ENCODE measurements at places on chromosomes 4 and X.
A peak's percentile ranks its signal among the peaks of the same experiment; 100 is the strongest.

DNA sequence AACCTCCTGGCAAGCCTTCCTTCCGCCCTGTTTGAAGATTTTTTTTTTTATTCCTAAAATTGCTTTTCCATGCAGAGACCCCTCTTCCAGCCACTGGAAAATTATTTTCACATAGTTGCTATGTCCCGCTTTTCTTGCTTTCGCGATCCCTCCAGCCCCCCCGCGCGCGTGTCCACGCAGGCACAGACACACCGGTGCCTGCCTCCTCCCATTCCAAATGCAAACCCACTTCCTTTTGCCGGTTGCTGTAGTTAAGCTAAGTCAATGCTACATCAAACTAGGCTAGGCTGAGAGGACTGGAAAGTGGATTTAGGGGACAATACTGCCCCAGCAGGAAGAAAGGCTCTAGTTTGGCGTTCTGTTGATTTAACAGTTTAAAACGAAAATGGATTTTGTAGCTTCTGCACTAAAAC is 111.0 kb downstream of the DHX15 start:
- no peak for DNase-seq

DNA sequence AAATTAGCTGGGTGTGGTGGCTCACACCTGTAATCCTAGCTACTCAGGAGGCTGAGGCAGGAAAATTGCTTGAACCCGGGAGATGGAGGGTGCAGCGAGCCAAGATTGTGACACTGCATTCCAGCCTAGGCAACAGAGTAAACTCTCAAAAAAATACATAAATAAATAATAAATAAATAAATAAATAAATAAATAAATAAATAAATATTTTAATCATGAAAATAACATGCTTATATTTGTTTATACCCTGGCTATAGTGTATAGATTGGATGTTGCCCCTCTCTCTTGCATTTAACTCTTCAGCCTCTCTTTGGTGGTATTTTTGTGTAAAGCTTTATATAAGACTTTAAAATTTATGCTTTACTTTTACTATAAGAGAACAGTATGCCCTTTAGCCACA is 51.8 kb downstream of the KCNIP4 start:
- DNase-seq, result no peak

DNA sequence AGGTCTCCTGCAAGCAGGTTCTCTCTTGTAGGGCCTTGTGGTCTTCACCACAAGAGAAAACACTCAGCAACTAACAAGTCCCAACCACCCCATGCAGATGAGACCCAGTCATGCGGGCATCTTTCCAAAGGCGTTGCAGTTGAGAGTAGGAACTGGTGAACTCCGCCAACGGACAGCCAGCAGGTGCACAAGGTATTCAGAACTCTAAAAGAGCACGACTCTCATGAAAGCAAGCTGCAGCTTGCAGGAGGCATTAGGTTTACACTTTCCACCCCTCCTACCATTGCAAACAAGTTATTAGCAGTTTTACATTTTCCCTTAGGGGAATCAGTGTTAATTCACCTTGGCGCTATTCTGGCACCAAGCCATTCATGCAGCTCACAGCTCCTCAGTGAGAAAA is 173.4 kb upstream of the KIT start:
- DNase-seq, result no peak

- no peak for DNase-seq
Observed at GRCh38 chrX:100710816-100711215, 21.1 kb downstream of the SYTL4 start.

- no peak for DNase-seq
Observed at GRCh38 chr4:122152711-122153226, 638 bp downstream of the BLTP1 start.

GRCh38 chr4:76822303-76822702 is 75.6 kb downstream of the SOWAHB start:
- DNase-seq, result no peak

GRCh38 chr4:6387946-6388345 is 84.5 kb downstream of the PPP2R2C start:
- DNase-seq, result no peak

DNA sequence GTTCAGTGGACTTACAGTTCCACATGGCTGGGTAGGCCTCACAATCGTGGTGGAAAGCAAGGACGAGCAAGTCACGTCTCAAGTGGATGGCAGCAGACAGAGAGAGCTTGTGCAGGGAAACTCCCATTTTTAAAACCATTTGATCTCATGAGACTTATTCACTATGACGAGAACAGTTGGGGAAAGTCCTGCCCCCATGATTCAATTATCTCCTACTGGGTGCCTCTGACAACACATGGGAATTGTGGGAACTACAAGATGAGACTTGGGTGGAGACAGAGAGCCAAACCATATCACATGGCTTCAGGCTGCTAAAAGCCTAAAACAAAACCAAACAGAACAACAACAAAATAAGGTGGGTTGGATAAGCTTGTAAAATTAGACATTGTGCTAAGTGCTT is 194.4 kb upstream of the CPEB2 start:
- no peak for DNase-seq

DNA sequence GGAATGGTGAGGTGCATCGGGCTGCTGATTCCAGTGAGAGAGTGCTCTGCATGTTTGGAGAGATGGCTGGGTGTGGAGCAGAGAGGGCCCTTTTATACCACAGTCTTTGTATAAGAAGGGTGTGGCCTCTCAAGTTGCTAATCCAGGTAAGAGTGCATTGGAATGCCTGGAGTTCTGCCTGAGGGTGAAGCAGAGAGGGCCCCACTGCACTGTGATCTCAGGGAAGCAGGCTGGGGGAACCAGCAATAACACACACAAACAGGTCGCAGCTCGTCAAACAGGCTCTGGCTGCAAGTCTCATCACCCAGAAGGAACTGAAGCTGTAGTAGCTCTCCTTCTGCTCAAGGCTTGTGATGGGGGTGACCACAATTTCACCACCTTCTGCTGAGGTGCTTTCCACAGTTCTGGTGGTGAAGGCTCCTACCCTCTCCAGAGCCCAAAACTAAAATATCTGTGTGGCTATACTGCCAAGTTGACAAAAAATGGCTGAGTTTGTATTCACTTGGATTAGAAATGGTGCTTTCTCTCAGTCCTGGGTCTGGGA is 687.4 kb upstream of the HS3ST1 start:
- DNase-seq, result no peak

DNA sequence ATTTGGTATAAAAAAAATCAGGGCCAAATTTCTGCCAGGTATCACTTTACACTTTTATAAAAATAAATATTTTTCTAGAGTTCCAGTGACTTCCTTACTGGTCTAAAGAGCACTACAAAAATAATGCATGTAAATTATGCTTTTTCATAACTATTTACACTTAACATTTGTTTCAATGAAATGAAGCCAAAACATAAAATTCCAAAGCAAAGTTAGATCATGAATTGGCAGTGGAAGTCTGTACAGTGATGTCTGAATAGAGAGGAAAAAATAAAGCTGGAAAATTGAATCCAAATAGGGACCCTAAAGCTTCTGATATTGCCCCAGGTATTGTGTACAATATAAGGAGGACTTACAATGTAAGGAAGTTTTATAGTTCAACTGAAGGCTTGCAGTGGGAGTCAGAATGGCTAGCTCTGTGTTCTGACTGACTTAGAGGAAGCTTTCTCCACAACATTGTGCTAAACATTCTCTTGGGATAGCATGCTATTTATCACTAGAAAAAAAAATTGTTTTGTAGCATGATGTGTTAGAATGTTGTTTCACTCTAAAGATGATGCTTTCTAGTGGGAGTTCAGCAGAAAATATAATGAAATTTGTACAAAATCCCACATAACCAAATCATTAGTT is 288.2 kb upstream of the UGT8 start:
- DNase-seq, result no peak

DNA sequence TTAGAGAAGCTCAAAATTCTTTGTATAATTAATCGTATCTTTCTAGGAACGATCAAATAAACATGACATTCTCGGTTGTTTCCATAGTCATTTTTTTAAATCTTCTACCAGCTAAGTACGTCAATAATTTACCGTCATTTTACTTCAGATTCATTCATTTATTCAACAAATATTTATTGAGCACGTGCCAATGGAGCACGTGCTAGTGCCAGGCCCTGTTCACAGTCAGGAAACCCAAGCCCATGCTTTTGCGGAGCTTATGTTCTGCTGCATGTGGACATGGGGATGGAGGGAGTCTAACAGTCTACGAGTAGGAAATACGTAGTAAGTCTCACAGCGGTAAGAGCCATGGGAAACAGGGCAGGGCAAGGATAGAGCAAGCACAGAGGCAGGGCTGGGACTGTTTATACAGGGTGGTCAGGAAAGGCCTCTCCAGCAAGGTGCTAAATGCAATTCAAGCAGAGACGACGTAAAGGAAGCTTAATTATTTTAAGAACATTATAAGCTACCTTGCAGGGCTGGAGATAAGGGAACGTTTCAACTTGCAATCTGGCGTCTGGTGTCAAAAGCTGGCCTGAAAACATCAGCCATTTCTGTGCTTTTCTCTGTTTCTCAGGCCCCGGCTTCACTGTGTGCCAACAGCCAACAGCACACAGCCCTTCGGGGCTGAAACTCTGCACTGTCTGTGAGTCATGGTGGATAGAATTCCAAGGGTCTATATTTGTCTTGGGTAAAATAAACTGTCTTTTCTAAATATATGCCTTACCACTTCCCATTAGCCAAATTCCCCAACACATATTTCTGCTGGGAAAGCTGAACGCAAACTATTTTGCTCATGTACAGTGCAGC is 517.1 kb upstream of the ZFP42 start:
- DNase-seq, result no peak

DNA sequence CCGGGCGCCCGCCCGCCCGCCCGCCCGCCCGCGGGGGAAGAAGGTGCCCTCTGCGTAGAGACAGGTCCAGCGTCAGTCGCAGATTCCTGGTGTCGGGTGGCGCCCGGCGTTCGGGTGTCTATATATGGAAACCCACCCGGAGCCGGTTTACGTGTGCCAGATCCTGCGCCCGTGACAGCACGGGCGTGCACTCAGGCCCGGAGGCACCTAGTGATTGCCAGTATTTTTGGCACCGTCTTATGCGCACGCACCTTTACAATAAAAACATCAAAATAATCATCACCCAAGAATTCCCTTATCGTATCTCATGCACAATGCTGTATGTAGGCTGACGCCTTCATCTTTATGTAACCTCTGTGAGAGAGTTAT is 519 bp downstream of the SLC25A4 start:
- DNase-seq, result no peak

DNA sequence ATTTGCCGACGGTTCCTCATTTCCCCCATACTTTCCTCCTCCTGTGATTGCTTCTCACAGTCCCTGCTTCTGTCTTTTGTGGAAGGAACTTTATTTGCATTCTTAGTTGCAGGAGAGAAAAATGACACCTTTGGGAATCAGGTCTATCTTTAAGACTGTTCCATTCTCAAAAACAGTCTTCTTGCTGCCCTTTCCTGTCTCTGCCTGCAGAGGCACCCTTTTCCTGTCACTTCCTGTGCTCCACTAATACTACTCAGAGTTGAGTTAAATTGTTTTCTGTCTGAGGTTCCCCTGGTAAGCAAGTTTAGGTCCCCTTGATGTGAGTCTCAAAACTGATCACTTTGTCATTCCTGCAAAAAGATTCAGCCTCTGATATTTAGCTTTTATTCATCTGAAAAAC is 208.8 kb upstream of the CLNK start:
- no peak for DNase-seq

- no peak for DNase-seq
Observed at GRCh38 chr4:2300431-2301224, 38.7 kb upstream of the MXD4 start.

GRCh38 chr4:109979920-109980717 is 67.4 kb downstream of the EGF start:
- DNase-seq, result no peak

- no peak for DNase-seq
Observed at GRCh38 chr4:104743215-104743653, 248.5 kb upstream of the CXXC4 start.

DNA sequence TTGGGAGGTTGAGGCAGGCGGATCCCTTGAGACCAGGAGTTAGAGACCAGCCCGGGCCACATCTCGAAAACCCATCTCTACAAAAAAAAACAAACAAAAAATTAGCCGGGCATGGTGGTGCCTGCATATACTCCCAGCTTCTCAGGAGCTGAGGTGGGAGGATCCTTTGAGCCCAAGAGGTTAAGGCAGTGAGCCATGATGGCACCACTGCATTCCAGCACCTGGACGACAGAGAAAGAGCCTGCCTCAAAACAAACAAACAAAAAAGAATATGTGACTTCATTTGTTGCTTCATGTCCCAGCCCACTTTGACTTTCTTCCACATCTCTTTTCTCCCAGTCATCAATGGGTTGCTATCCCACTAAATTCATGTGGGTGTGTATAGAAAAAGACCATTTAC is 79.7 kb downstream of the BCOR start:
- no peak for DNase-seq

DNA sequence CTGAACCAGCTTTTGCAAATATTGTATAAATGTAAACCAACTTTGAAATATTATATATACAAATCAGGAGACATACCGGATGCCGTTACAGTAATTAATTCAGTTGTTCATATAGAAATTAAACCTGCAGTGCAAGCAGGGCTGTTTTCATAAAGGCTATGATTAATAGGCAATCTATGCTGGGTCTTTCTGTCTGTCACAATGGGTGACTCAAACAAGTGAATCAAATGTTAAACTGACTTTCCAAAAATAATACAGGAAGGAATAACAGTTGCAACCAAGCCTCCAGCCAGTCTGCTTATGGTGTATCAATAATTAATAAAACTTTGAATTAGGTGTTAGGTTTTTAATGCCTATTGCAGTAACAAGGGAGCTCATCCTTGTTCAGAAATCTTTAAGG is 43.9 kb downstream of the GABRB1 start:
- DNase-seq, result no peak

DNA sequence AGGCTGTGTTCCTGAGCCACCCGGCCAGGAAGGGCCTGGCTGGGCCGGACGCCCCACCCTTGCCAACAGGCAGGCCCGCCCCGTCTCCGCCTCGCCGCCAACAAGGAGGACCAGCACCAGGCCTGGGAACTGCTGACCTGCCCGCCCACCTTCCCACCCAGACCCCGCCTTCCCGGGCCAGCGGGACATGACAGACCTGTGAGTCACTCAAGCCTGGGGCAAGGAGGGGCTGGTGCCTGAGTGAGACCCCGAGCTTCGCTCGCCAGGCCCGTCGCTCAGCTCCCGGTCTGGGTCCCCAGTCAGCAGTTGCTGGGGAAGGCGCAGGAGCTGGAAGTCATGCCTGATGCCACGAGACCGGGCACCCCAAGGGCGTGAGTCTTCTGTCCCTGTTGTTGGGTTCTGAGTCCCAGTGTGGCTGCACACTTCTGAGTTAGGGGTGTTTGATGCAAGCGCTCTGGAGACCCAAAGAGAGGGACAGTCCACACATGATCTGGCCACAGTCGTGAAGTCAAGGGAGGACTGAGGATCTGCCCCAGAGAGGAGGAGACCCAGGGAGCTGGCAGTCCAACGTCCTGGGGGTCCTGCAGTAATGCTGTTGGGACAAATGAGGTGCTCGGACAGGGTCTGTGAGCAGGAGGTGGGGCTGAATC is at the start of gene DNASE1L1:
Gene DNASE1L1, minus strand, starts transcription at position 33 of the 650 bp plus-strand sequence. CDS start 3,686 bp downstream, outside the sequence.
- peak; percentile 67 for DNase-seq

DNA sequence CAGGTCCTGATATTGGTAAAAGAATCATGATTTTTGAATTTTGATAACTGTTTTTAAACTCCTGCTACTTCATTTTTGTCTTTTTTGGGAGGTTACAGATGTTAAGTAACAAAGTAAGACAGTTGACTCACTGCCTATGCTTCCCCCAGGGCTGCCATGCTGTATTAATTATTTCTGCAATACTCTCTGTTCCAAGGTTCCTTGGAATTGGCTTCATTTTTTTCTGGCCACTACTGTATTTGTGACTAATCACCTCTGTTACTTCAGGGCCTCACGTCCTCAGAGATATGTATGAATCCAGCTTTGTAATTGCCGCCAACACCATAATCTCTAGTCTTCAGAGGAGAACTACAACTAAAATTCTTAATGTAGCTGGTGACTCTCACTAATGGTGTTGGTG is 1729.3 kb downstream of the C4orf33 start:
- DNase-seq, result no peak

GRCh38 chrX:48714573-48714972 is 18.0 kb downstream of the SUV39H1 start:
- no peak for DNase-seq
